ENCODE measurements at places on chromosomes 2 and 18.

GRCh38 chr18:76708071-76708721 is 114.2 kb upstream of the ZNF236 start:
- no peak for DNase-seq

DNA sequence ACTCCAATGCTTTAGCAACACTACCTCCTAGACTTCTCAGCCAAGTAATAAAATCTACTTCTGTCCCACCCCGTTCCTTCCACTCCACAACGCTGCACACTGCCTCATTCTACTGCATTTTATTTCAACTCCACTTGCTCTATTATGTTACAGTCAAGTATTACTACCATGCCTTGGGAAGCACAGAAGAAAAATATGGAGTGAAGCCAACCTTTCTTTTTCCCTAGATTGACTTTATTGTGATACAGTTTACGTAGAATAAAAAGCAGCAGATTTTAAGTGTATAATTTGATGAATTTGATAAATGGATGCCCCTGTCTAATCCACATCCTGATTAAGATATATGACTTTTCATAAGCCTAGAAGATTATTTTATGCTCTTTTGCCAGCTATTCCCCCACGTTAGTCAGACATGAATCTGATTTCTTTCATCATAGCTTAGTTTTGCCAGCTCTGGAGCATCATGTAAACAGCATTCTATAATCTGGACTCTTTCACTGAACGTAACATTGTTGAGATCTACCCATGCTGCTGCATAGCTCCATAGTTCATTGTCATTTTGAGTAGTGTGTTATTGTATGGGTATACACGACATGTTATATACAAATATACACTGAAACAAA is 676.8 kb upstream of the RAB6C start:
- no peak for DNase-seq

DNA sequence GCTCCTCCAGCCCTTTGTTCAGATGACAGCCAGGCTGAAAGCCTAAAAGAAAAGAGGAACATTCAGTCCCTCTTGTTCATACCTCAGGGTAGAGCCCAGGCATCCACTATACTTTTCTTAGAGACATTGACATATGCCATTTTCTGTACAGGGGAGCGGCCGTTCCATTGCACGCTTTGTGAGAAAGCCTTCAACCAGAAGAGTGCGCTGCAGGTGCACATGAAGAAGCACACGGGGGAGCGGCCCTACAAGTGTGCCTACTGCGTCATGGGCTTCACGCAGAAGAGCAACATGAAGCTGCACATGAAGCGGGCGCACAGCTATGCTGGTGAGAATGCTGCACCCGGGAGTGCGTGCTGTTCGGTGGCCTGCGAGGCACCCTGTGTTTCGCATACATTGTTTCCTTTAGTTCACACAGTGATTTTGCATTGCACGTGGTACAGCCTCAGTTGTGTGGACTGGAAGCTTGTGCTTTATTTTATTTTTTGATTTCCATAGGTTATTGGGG is 138.2 kb downstream of the ZNF236 start:
- DNase-seq: no peak

- DNase-seq: no peak
Measured at GRCh38 chr18:677145-677544, 19.7 kb downstream of the TYMS start.

DNA sequence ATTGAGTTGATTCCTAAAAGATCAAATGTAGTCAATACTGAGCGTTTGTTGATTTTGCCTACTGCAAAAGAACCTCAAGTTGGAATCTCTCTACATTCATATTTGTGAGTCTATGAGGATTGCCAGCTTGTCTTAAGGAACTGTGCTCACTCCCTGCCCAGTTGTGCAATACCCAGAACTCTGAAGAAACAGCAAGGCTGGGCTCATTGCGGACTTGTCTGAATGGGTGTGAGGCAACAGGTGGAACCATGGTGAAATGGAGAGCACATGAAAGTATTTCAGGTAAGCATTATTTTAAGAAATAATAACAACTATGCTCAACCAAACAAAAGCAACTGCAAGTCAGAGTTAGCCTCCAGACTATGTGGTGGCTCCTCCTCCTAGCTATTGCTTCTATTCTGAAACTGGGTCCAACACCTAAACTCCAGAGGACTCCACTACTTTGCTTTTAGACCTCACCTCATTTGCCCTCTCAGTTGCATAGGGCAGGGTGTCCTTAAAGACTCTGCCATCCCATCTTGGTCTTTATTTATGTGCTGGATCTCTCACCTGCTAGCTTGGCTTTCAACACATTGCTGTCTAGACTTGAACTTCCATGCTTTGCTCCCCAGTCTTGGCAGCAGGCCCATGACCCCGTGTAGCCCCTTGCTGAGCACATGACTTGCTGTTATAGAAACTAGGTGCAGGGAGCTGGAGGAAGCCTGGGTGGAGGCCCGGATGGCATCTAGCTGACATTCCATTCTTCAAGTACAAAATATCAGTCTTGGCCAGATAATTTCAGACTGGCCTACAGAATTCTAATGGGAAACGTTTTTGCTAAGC is 94.8 kb upstream of the ARL5A start:
- DNase-seq: no peak

- no peak for DNase-seq
Measured at GRCh38 chr2:45291296-45291701, 282.0 kb upstream of the SIX2 start.

GRCh38 chr18:14577971-14578370 is 34.6 kb upstream of the POTEC start:
- DNase-seq: no peak

- DNase-seq: no peak
Measured at GRCh38 chr18:52046842-52047241, 293.2 kb upstream of the DCC start.

DNA sequence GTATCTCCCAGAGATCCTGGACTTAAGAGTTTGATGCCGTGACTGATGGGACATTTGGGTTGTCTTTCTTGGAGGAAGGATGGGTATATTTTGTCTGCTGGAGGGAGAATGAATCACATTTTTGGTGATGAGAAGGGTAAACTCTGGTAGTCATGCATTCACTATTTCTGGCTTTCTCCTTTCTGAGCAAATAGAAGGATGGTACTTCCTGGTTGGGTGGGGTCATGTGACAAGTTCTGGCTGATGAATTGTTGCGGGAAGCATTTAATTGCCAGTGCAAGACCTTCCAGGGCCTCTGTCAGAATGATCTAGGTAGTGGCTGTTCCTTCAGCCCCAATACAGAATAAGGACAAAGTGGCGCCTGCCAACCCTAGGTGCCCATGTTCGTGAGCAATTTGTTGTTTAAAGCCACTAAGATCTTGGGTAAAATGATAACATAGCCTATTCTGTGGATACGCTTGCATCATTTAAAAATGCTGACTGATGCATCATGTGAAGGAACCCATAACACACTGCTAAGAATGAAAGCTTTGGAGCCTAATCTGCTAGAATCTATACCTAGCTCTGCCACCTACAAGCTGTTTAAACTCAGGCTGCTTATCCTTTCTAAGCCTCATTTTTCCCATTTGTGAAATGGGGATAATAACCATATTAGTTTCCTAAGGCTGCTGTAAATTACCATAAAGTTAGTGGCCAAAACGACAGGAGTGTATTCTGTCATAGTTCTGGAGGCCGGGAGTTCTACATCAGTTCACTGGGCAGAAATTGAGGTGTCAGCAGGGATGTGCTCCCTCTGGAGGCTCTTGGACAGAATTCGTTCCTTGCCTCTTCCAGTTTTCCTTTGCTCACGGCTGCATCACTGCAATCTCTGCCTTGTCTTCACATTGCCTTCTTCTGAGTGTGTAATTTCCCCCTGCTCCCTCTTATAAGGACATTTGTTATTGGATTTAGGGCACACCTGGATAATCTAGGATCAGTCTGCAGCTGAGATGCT is 281.3 kb downstream of the AGPS start:
- no peak for DNase-seq
